CD4-positive, CD25-positive, alpha-beta regulatory T cell (primary cell): ENCODE measurements at places on chromosomes 13 and 19.
A peak's percentile ranks its signal among the peaks of the same experiment; 100 is the strongest.

- no peaks in the 10 kb centered on the region for H3K36me3 ChIP-seq
- DNase-seq = no peak
- no peaks in the 10 kb centered on the region for H3K27me3 ChIP-seq
- no peaks in the 10 kb centered on the region for H3K4me1 ChIP-seq
- no peak overlapping the region for H3K27ac ChIP-seq
Measured at GRCh38 chr13:63731896-63732295, 2316.2 kb upstream of the PCDH20 start.

- no peak overlapping the region for H3K27ac ChIP-seq
- H3K4me3 ChIP-seq = no peak overlapping the region
- no peak for DNase-seq
- H3K4me1 ChIP-seq = no peaks in the 10 kb centered on the region
- H3K27me3 ChIP-seq = no peaks in the 10 kb centered on the region
Measured at GRCh38 chr19:5445561-5446055, 9.6 kb upstream of the ZNRF4 start.

DNA sequence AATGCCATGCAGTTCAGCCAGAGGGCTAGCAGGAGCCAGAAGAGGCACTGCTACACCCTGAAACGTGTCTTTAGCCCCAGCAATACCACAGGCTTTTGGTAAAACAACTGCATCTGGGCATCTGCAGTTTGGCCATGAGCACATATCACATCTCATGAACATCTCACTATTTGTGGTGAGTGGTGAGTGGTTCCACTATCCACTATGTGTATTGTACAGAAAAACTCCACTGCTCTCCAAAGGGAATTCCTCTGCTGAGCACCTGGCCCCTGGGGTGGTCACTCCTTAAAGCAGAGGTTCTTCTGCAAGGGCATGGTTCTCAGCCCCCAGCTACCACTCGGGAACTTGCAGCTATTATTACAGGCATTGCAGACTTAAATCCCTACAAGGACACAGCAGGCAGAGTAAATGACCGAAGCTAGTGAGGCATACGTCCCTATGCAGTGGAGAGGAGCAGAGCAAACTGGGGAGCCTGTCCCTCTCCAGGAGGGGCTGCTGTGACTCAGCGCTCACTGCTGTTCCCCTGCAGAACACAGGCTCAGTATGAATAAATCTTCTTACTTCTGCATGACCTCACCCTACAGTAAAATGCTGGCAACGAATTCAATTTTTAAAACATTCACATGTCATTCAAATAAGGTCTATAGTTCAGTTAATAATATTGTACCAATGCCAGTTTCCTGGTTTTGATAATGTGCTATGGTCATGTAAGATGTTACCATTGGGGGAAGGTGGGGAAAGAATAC lies 332.4 kb upstream of the ZNF507 start:
- H3K36me3 ChIP-seq = no peaks in the 10 kb centered on the region
- H3K4me3 ChIP-seq = no peak overlapping the region
- no peak overlapping the region for H3K27ac ChIP-seq
- H3K27me3 ChIP-seq = no peaks in the 10 kb centered on the region
- no peak for DNase-seq

DNA sequence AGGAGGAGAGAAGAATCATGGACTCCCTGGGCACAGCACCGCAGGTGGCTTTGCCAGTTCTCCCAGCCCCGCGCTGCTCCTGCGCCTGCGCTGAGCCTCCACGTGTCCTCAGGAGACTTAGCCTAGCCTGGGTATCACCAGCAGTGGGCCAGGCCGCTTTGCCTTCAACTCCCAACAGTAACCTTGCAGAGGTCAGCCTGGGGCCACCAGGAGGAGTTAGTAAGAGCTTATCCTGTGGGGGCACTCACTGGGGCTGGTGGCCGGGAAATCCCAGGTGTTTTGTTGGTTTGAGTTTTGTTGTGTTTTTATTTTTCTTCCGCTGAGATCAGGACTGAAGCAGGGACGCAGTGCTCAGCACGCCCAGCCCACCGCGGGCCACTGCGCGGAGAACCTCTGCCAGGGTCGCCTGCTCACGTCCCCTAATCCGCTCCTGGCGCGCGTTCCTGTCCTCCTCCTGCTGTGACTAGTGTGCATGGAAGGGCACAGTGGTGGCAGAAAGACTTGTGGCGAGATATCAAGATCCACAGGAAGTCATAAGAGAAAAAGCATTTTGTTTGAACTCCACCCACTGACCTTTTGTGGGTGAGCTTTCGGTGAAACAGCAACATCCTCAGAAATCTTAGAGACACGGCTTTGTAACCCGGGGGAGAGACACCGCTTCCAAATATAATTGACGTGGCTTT lies 207.4 kb upstream of the RFC3 start:
- peak overlapping the region; percentile 76 for H3K27ac ChIP-seq
- peak overlapping the region; percentile 76 for H3K4me3 ChIP-seq
- H3K4me1 ChIP-seq = peaks cover 27% of the 10 kb centered on the region

GRCh38 chr19:40174092-40174491 lies 17.1 kb upstream of the MAP3K10 start:
- H3K27ac ChIP-seq = no peak overlapping the region
- H3K36me3 ChIP-seq = no peaks in the 10 kb centered on the region
- H3K27me3 ChIP-seq = no peaks in the 10 kb centered on the region
- no peaks in the 10 kb centered on the region for H3K4me1 ChIP-seq
- no peak for DNase-seq

DNA sequence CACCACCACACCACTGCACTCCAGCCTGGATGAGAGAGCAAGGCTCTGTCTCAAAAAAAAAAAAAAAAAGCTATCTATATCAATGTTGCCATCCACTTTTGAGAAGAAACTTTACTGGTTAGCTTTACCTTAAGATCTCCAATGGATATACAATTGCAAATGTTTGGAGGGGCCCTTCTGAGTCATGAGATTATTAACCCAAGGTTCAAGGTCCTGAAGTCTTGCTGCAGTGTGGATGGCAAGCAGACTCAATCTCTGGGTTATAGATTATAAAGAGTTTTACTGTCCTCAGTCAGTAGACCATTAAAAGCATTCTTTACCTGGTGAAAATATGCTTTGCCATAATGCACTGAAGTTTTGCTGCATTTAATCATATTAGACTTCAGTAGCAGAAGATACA lies 3.7 kb upstream of the ZNF431 start:
- no peaks in the 10 kb centered on the region for H3K27me3 ChIP-seq
- no peak overlapping the region for H3K4me3 ChIP-seq
- H3K27ac ChIP-seq = no peak overlapping the region
- no peak for DNase-seq
- no peaks in the 10 kb centered on the region for H3K36me3 ChIP-seq
- H3K4me1 ChIP-seq = peaks cover 16% of the 10 kb centered on the region

DNA sequence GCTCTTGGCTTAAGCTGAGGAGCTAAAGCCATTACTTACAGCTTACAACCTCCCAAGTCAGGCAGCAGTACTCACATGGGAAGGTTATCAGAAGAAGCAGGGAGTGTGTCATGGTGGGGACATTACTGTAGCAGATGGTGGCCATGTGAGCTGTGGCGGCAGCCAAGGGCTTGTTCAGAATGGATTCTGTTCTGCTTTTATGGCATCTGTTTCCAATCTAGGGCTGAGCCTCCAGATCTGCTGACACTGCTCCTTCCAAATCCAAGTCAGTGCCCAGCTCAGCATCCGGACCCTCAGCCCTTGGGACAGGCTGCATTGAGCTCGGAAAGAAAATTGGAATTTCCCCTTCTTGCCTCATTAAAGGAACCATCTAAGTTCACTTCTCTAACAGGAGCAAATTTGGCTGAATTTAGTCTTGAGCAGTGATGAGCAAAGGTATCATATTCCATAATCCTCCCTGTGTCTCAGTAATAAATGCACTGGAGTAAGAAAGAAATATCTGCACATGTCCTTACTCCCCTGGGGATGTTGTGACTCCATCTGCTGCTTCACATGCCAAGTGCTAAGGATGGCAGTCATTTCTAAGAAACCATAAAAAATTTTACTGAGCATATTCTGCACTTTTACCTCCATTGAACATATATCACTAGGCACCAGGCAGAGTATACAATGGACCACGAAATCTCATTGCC lies 73.9 kb downstream of the KCTD12 start:
- no peak overlapping the region for H3K27ac ChIP-seq
- no peak for DNase-seq
- H3K4me3 ChIP-seq = no peak overlapping the region
- H3K27me3 ChIP-seq = peaks cover 8% of the 10 kb centered on the region

DNA sequence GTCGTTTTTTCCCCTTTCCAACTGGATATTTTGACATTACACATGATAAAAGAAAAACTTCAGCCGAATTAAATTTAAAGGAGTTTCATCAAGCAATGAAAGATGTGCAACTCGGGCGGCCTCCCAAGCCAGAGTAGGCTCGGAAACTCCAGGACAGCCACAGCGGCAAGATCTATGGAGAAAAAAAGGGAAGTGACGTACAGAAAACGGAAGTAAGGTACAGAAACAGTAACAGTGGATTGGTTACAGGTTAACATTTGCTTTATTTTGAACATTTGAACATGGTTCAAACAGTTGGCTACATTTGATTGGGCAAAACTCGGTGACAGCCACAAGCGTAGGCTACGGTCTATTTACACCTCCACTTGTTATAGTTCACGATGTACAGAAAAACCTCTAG lies 30.5 kb upstream of the FAM124A start:
- no peaks in the 10 kb centered on the region for H3K36me3 ChIP-seq
- H3K27ac ChIP-seq = no peak overlapping the region
- H3K4me1 ChIP-seq = no peaks in the 10 kb centered on the region
- DNase-seq = no peak
- H3K27me3 ChIP-seq = peaks cover 22% of the 10 kb centered on the region

DNA sequence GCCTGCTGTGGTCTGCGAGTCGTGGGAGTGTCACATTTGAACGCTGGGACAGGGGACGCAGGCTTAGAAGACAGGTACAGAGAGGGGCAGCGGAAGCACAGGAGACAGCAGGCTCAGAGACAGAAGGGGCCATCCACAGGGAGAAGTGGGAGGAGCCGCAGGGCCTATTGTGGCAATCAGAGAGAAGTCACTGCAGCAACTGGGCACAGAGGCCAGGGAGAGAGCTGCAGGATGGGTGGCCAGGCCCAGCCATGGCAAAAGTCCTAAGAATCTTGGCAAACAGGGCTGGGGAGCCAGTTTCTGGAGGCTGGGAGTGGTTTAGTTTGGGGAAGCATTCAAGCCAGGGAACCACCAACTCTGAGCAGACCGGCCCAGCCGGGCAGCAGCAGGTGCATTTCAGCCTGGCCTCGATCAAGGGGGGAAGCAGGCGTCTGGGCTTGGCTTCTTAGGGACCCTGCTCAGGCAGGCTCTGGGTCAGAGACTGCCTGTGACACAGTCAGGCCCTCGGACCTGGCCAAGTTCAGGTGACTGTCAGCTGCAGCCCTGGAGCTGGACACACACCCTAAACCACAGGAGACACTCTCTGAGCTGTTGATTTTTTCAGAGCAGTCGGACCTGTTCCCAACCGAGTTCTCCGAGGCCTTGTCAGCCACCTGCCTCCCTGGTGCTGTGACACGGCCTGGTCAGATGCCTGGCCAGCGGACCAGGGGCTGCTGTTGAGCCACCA lies 11.8 kb downstream of the SH3GL1 start:
- H3K4me1 ChIP-seq = peaks cover 20% of the 10 kb centered on the region
- H3K27ac ChIP-seq = no peak overlapping the region
- no peak for DNase-seq
- peaks cover 44% of the 10 kb centered on the region for H3K36me3 ChIP-seq
- no peak overlapping the region for H3K4me3 ChIP-seq

GRCh38 chr19:5394551-5395505 lies 54.2 kb upstream of the PTPRS start:
- no peaks in the 10 kb centered on the region for H3K36me3 ChIP-seq
- peaks cover 9% of the 10 kb centered on the region for H3K27me3 ChIP-seq
- DNase-seq = no peak
- H3K27ac ChIP-seq = no peak overlapping the region

DNA sequence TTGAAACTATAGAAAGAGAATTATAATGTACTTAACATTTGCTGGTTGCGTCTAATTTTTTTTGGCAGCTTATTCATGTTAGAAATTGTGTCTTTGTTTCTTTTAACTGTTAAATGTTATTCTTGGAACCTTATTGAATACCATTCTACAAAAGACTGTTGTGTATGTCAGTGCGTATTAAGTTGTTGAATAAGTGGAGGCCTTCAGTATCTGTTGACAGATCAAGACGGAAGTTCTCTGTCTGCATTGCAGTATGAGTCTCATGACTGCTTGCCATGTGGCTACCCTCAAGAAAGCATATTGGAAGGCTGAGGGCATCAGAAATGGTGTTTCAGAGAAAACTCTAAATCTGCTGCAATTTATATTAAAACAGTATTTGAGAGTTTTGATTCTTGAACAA lies 8.5 kb downstream of the UBA2 start:
- H3K27ac ChIP-seq = no peak overlapping the region
- H3K4me3 ChIP-seq = no peak overlapping the region
- peaks cover 75% of the 10 kb centered on the region for H3K36me3 ChIP-seq
- no peaks in the 10 kb centered on the region for H3K27me3 ChIP-seq
- DNase-seq = no peak

DNA sequence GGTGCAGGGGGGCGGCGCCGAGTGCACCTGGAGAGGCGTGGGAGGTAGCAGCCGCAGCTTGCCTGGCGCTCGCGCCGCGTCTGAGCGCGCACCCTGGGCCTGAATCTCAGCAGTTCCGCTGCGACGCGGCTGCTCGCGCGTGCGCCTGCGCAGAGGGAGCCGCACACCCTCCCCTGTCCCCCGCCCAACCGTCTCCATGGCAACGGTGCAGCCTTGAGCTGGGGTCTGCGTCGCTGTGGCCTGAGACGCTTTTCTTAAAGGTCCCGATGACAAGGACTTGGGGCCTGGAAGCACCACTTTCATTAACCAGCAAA lies at the start of gene PNMA8B:
Gene PNMA8B (minus strand): TSS at position 82 of the 314 bp plus-strand sequence. CDS start 402 bp downstream, outside the sequence.
- peaks cover 8% of the 10 kb centered on the region for H3K27me3 ChIP-seq
- no peaks in the 10 kb centered on the region for H3K36me3 ChIP-seq
- DNase-seq = peak; percentile 17

GRCh38 chr19:24081056-24081455 lies 5.9 kb upstream of the ZNF254 start:
- H3K27me3 ChIP-seq = no peaks in the 10 kb centered on the region
- no peak for DNase-seq
- peaks cover 3% of the 10 kb centered on the region for H3K36me3 ChIP-seq
- no peaks in the 10 kb centered on the region for H3K4me1 ChIP-seq

- no peak for DNase-seq
- no peak overlapping the region for H3K4me3 ChIP-seq
- H3K27me3 ChIP-seq = no peaks in the 10 kb centered on the region
- no peak overlapping the region for H3K27ac ChIP-seq
- H3K36me3 ChIP-seq = no peaks in the 10 kb centered on the region
Measured at GRCh38 chr13:103276775-103277498, 210.7 kb upstream of the SLC10A2 start.

DNA sequence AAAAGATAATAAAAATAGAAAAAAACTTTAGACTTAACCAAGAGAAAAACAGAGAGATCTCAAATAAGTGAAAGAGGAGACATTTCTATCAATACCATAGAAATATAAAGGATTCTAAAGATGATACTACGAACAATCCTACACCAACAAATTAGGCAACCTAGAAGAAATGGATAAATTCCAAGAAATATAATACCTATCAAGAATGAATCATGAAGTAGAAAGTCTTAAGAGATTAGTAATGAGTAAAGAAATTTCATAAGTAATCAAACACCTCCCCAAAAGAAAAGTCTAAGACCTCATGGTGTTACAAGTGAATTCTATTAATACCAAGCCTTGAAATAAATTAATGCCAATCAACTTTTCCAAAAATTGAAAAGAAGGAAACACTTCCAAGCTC lies 1584.5 kb upstream of the MIR17HG start:
- H3K36me3 ChIP-seq = no peaks in the 10 kb centered on the region
- H3K4me1 ChIP-seq = no peaks in the 10 kb centered on the region
- no peaks in the 10 kb centered on the region for H3K27me3 ChIP-seq
- no peak overlapping the region for H3K4me3 ChIP-seq
- DNase-seq = no peak

GRCh38 chr13:45367358-45367757 lies 26.4 kb upstream of the TPT1 start:
- H3K4me3 ChIP-seq = peak overlapping the region; percentile 59
- peaks cover under 1% of the 10 kb centered on the region for H3K36me3 ChIP-seq
- peak overlapping the region; percentile 83 for H3K27ac ChIP-seq
- H3K4me1 ChIP-seq = peaks cover 18% of the 10 kb centered on the region
